Progenitor cell of endocrine pancreas (in vitro differentiated cells): ENCODE measurements at places on chromosomes 5 and 9. TPM values are rescaled to one million over a fixed set of nuclear protein-coding genes. Genes with fewer than 3 reads are reported as not detected.

The CDKN2A gene
- total RNA-seq: not detected in 2 replicates

The KIAA1191 gene
- 109 and 111 TPM in 2 replicates for total RNA-seq

The ELAVL2 gene
- 1.7 and 2.2 TPM in 2 replicates for total RNA-seq

The FLT4 gene
- 2.0 TPM in 2 replicates for total RNA-seq

The NKD2 gene
- 23.9 and 28.3 TPM in 2 replicates for total RNA-seq

The SPINK13 gene
- not detected in 2 replicates for total RNA-seq

The APC gene
- 46.6 and 48.5 TPM in 2 replicates for total RNA-seq

DNA sequence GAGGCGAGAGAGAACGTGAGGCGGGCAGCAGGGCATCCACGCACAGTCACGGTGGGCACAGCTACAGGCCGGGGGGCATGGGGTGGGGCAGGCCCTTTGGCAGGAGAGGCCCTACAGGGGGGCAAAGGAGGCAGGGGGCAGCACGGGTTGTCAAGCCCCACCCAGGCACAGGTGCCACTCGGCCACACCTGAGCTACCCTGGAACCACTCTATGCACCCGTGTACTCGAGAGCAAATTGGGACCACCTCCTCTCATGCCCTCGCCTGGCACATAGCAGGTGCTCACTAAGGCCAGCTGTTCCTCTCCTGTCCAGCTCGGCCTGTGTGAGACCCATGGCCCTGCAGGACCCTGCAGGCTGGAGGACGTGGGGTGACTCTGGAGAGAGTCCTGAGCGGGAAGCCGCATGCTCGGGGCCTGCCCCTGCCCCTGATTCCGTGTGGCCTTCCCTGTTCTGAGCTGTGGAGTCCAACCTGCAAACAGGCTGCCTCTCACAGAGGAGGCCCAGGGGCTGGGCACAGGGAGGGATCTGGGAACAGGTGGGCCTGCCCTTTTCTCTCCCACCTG, 31.4 kb upstream of the SARDH start:
- peaks cover 50% of the 10 kb centered on the region for H3K36me3 ChIP-seq
- DNase-seq: peak; percentile 3
- H3K4me1 ChIP-seq: no peaks in the 10 kb centered on the region
- no peak overlapping the region for H3K27ac ChIP-seq

GRCh38 chr5:136242136-136242535, 49.2 kb upstream of the SMIM32 start:
- DNase-seq: no peak
- H3K27ac ChIP-seq: no peak overlapping the region
- H3K36me3 ChIP-seq: no peaks in the 10 kb centered on the region

GRCh38 chr9:18786911-18787650, 245.9 kb downstream of the SAXO1 start:
- H3K4me1 ChIP-seq: peaks cover 1% of the 10 kb centered on the region
- DNase-seq: no peak
- H3K27me3 ChIP-seq: no peaks in the 10 kb centered on the region
- H3K27ac ChIP-seq: no peak overlapping the region

DNA sequence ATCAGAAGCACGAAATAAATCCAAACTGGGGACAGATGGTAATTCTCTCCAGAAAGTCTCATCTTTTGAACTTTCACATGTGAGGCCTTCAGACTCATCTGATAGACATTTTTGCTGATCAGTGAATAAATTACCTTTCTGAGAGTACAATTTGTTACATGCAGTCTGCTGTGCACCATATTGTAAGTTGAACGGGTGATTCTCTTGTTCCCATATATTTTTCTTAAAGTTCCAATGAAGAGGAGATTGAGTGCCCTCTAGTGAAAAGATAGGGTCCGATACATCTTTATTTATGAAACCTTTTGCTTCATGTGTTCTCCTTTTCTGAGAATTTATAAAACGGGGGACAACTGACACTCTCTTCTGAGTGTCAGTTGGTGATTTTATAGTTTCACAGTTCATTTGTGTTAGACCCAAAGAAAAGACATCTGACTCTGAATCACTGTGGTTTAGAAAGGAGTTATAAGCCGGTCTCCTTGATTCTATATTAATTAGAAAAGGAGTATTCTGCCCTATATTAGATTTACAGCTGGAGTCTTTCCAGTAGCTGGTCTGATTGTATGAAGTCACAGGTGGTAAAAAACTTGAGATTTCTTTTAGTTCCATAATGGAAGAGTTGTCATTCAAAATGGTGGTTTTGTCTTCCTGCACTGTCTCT, 30.4 kb downstream of the GNG10 start:
- H3K4me1 ChIP-seq: peaks cover 9% of the 10 kb centered on the region
- H3K4me3 ChIP-seq: no peak overlapping the region

DNA sequence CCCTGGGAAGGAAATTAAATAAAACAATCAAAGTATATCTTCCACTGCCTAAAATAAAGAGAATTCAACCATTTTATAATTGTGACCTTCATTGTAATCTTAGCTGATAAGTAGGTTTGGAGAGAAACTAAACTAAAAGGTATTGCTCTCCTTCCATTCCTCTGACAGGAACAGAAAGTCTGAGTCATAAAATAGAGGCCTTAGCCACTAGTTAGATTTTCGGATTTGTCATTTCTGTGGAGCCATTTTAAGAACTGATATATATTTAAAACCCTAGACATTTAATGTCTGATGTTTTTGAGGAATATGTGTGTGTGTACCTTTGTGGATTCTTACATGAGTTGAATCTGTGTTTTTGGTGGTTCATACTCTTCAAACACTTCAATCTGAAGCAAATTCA, 11.8 kb upstream of the TMC1 start:
- H3K27ac ChIP-seq: no peak overlapping the region
- H3K4me3 ChIP-seq: no peak overlapping the region
- H3K4me1 ChIP-seq: peaks cover 16% of the 10 kb centered on the region

DNA sequence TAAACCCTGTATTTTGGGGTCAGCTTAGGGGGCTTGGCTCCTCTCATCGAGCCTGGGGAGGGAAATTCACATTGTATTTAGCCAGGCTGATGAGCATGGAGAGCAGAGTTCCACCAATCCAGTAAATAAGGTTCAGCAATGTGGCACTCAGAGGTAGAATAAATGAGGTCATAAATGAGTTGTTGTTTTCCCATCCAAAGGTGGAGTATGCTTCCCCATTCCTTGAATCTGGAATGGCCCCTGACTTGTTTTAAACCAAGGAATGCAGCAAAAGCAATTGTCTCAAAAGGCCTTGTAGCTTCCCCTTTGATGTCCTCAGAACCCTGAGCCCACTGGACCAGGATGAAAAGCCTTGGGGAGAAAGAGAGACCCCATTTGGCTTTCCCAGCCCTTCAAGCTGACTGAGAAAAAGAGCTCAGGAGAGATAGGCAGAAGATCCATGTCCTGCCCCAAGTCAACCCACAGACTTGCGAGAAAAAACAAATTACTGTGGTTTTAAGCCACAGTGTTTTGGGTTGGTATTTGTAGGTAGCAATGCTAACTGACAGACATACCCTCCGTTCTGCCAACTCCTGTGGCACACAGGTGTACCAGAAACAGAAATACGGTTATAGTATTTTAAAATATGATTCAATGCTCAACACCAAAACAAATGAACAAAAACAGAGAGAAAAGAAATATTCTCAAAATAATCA, 566.0 kb upstream of the DMAC1 start:
- peaks cover 21% of the 10 kb centered on the region for H3K4me1 ChIP-seq
- H3K4me3 ChIP-seq: no peak overlapping the region
- no peaks in the 10 kb centered on the region for H3K27me3 ChIP-seq
- peaks cover 4% of the 10 kb centered on the region for H3K36me3 ChIP-seq
- no peak overlapping the region for H3K27ac ChIP-seq

- DNase-seq: no peak
- no peaks in the 10 kb centered on the region for H3K36me3 ChIP-seq
- H3K27me3 ChIP-seq: no peaks in the 10 kb centered on the region
- peaks cover 9% of the 10 kb centered on the region for H3K4me1 ChIP-seq
- H3K4me3 ChIP-seq: no peak overlapping the region
- no peak overlapping the region for H3K27ac ChIP-seq
Measured at GRCh38 chr5:107363768-107364167, 307.0 kb downstream of the EFNA5 start.

- no peak overlapping the region for H3K4me3 ChIP-seq
Measured at GRCh38 chr9:90645721-90646120, 3.1 kb upstream of the DIRAS2 start.

DNA sequence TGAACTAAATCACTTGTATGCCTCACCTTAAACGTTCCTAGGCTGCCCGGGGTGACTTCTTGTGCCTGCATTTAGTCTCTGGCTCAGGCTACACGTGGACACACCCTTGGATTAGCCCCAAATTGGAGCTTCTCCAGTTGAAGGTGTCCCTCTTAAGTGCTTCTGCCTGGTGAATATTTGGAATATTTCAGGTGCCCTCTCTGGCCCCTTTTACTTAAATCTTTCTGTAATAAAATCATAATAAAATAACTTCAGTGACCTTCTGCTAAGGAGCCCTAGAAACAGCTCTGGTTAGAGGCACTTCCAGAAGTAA, 74.3 kb upstream of the KLF9 start:
- no peaks in the 10 kb centered on the region for H3K36me3 ChIP-seq
- DNase-seq: no peak
- no peaks in the 10 kb centered on the region for H3K4me1 ChIP-seq
- no peak overlapping the region for H3K27ac ChIP-seq

DNA sequence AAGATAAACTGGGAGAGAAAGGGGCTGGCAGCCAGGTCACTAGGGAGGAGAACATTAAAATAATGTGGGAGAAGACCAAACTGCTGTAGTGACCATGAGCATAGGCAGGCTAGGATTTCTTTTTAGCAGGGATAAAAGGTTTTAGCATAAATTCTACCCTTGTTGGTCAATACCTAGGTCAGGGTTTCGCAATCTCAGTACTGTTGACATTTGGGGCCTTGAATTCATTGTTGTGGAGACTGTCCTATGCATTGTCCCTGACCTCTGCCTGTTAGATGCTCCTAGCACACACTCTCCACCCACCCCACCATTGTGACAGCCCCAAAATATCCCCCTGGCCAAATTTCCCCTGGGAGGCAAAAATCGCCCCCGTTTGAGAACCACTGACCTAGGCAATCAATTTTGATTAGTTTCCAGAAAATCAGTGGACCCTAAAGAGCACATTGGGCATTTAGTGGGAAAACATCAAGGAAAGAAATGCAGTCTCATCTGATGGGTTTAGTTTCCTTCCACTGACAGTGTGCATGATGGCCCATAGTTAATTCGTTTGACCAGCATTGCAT, 181.4 kb downstream of the NTRK2 start:
- H3K27me3 ChIP-seq: no peaks in the 10 kb centered on the region
- H3K4me1 ChIP-seq: peaks cover 2% of the 10 kb centered on the region
- no peak for DNase-seq
- H3K4me3 ChIP-seq: no peak overlapping the region
- H3K27ac ChIP-seq: no peak overlapping the region

DNA sequence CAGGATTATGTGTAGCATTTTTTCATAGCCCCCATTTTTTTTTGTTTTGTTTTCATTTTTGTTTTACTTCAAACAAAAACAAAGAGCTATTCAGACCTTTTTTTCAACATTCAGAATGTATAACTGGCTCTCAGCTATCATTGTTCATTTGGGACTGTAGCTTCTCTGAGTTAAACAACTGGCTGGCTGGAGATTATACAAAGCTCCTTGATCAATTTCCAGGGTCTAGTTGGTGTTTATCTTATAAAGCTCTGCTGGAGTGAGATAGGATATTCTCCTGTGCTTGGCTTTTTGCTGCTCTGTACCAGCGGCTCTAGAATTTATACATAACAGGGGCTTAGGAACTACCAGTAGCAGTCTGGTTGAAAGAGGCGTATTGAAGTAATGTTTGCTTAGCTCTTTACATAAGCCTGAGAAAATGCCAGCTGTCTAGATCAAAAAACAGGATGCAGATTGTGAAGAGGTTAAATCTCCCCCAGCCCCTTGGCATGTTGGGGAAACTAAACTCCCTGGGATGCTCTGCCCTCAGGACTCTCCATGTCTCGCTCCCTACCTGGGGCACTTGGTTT, 15.2 kb downstream of the GARNL3 start:
- H3K36me3 ChIP-seq: peaks cover 7% of the 10 kb centered on the region
- peak overlapping the region; percentile 84 for H3K27ac ChIP-seq
- peaks cover 21% of the 10 kb centered on the region for H3K4me1 ChIP-seq
- H3K4me3 ChIP-seq: no peak overlapping the region

GRCh38 chr5:177131352-177132135, 2.0 kb upstream of the NSD1 start:
- H3K27me3 ChIP-seq: peaks cover 12% of the 10 kb centered on the region
- H3K27ac ChIP-seq: peak overlapping the region; percentile 95
- no peak for DNase-seq
- peaks cover 11% of the 10 kb centered on the region for H3K36me3 ChIP-seq

DNA sequence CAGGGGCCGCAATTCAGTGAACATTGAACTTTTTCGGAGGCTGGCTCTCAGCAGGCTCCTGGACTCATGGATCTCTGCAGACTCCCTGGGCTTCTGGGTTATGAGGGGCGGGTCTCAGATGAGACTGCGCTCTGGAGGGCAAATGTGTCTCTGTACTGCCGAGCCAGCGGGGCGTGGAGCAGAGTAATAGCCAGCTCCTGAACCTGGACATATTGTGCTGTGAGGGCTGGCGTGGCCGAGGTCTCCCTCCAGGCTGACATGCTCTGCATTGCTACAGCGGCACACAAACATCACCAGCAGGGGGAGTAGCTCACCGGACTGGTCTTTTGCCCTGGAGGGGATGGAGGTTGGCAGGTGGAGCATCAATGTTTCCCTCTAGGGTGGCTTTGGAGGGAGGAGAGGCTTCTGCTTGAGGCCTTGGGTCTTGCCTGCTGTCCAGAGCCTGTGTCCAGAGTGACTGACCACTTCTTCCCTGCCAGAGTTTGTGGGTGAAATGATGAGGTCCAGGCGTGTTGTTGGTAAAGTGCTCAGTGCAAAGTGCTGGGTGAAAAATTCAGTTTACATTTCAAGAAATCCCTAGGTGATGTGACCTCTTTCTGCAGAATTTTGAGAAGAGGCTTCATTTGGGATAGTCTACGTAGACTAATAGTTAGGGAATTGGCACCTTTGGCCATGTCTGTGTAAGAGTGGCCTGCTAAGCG, 10.9 kb upstream of the GADD45G start:
- H3K27me3 ChIP-seq: peaks cover 19% of the 10 kb centered on the region
- no peaks in the 10 kb centered on the region for H3K36me3 ChIP-seq
- no peak overlapping the region for H3K4me3 ChIP-seq
- H3K4me1 ChIP-seq: peaks cover 2% of the 10 kb centered on the region
- peak; percentile 40 for DNase-seq

- H3K4me3 ChIP-seq: no peak overlapping the region
- no peak for DNase-seq
- H3K27ac ChIP-seq: no peak overlapping the region
- peaks cover 12% of the 10 kb centered on the region for H3K4me1 ChIP-seq
Measured at GRCh38 chr5:172597755-172598155, 43.3 kb upstream of the NEURL1B start.

DNA sequence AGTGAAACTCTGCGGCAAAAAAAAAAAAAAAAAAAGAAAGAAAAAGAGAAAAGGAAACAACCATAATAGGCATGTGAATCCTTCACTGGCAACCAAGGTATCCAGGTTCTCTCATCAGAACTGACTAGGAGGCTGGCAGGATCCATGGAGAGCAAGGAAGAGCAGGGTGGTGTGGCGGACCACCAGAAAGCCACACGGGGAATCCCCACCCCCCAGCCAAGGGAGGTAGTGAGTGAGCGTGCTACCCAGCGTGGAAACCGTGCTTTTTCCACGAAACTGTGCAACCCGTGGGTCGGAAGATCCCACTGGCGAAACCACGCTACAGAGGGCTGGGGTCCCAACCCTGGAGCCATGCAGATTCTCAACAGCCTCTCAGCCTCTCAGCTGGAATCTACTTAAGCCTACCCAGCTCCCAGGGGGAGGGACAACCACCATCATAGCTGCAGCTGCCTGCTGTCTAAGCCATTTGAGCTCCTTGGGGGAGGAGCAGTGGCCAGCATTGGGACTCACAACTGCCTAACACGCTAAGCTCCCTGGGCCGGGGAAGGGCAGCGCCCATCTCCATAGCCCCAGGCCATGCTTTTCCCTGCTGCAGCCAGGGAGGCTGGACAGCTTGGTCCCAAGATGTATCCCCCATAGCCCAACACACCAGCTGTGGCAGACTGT, 91.6 kb downstream of the PRELID2 start:
- DNase-seq: no peak
- no peaks in the 10 kb centered on the region for H3K27me3 ChIP-seq
- peaks cover 10% of the 10 kb centered on the region for H3K36me3 ChIP-seq
